ENCODE measurements at places on chromosomes 6 and 20. TPM values are rescaled to one million over a fixed set of nuclear protein-coding genes. Genes with fewer than 3 reads are reported as not detected.

DNA sequence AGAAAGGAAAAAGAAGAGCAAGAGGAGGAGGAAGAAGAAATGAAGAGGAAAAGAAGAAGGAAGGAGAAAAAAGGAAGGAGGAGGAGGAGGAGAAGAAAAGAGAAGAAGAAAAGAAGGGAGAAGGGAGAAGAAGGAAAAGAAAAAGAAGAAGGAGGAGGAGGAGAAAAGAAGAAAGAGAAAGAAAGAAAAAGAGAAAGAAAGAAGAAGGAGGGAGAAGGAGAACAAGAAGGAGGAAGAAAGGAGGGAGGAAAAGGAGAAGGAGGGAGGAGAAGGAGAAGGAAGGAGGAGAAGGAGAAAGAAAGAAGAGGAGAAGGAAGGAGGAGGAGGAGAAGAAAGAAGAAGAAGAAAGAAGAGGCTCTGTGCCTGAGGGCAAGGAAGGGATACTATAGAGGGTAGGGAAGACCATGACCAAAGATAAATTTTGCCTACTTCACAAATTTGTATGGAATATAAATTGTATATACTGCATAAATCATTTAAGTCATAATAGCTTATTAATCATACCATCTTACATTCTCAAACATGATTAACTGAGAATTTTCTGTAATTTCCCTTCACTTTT lies 55.7 kb downstream of the SESN1 start:
- no peak for DNase-seq

GRCh38 chr6:37134396-37135191 lies 35.4 kb upstream of the PIM1 start:
- DNase-seq = no peak

GRCh38 chr6:70846207-70846835 lies 110.5 kb downstream of the B3GAT2 start:
- DNase-seq = no peak

DNA sequence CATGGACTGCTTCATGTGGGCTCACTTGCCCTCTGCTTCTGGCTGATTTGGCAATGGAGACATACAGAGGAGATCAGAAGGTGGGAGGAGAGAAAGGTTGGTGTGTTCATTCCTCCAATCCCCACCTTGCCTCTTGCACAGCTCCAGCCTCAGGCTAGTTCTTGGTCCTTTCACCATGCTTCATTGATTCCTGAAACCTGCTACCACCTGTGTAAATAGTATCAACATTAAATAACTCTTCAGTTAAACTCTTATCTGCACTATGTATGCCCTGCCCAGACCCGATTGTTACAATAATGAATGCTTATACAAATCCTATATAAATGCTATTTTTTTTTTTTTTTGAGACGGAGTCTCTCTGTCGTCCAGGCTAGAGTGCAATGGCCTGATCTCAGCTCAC lies 174.5 kb downstream of the CD83 start:
- no peak for DNase-seq

ERVFRD-1 gene
- not detected for total RNA-seq

SOX18 gene
- 4.4 TPM for total RNA-seq

- DNase-seq = no peak
Observed at GRCh38 chr6:139858429-139858828, 484.0 kb upstream of the CITED2 start.

DNA sequence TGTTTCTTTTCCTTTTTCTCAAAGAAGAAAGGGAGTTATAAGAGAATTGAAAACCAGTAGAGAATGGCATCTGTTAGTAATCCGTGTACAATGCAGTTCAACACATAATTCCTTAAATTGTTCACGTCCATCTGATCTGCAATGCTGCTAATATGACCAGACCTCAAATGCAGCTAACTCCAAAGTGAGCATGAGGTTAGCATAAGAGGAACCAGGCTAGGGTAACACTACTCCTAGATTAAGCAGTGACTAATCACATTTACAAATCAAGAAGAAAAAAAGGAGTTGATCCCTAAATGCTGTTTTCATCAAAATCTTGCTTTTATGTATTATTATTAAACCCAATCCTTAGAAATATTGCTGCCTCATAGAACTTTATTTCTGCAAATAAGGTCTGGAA lies 432.7 kb upstream of the ARID1B start:
- no peak for DNase-seq

- no peak for DNase-seq
Observed at GRCh38 chr6:1695546-1696462, 86.1 kb downstream of the FOXC1 start.

SYNDIG1 gene
- total RNA-seq = 41.8 TPM

- DNase-seq = no peak
Observed at GRCh38 chr20:49858076-49858585, 45.5 kb downstream of the SLC9A8 start.

DNA sequence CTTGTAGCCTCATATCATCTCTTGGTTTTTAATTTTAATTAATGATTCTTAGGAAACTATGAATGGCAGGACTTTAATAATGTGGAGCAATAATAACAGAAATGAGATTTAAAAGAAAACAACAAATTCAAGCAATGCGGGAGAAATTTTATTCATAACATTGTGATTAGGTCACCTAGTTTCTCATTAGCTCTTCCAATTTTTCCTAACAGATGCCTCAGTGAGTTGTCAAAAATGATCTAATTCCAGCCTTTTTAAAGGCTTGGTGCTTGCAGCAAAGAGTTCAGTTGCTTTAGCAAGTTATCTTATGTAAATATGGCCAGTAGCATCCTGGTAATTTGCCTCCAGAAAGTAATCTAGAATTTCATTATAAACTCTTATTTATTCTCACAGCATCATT lies 20.4 kb downstream of the PDE7B start:
- DNase-seq = no peak

COL10A1 gene
- 2.5 TPM for total RNA-seq

PMEPA1 gene
- 38.9 TPM for total RNA-seq

GRCh38 chr6:7021301-7021700 lies 86.5 kb upstream of the RREB1 start:
- DNase-seq = no peak

DNA sequence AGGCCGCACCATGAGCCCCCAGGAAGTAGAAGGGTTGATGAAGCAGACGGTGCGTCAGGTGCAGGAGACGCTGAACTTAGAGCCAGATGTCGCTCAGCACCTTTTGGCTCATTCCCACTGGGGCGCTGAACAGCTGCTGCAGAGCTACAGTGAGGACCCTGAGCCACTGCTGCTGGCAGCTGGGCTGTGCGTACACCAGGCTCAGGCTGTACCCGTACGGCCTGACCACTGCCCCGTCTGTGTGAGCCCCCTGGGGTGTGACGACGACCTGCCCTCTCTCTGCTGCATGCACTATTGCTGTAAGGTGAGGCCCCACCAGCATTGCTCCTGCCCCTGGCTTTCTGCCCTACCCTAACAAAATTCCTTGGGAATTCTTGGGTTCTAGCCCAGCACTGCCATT lies 13.1 kb downstream of the DNPH1 start:
- no peak for DNase-seq

DNA sequence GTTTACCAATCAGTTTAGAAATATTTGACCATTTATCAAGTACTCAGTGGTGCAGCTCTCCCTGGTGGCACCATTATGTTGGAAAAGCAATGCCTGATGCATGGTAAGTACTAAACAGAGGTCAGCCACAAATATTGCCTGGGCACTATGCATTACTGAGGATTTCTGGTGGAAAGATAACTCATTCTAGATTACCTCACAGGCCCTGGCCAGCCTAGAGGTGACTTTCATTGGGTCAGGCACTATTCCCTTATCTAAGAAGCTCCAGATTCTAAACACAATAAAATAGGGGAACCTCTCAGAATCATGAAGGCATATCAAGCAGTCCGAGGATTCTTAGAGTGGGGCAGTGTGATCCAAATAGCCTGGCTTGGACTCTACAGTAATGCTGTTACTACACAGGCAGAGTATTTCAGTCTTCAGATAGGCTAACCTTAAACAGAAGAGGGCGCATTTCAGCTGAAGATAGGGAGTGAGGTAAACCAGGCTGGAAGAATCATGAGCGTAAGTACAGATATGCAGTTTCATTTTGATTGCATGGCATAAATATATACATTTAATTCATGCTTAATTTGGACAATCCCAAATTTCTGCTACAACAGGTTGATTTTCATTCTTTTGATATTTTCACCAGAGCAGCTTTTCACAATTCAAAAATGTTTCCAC lies 12.1 kb downstream of the LGSN start:
- no peak for DNase-seq

DNA sequence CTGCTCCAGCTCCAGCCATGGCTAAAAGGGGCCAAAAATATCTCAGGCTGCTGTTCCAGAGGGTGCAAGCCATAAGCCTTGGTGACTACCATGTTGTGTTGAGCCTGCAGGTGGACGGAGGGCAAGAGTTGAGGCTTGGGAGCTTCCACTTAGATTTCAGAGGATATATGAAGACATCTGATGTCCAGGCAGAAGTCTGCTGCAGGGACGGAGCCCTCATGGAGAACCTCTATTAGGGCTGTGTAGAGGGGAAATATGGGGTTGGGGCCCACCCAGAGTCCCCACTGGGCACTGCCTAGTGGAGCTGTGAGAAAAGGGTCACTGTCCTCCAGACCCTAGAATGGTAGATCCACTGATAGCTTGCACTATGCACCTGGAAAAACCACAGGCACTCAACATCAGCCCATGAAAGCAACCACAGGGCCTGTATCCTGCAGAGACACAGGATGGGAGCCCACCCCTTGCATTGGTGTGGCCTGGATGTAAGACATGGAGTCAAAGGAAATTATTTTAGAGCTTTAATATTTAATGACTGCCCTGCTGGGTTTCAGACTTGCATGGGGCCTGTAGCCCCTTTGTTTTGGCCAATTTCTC lies 70.5 kb downstream of the NINL start:
- DNase-seq = no peak

PNLDC1 gene
- 2.6 TPM for total RNA-seq

DNA sequence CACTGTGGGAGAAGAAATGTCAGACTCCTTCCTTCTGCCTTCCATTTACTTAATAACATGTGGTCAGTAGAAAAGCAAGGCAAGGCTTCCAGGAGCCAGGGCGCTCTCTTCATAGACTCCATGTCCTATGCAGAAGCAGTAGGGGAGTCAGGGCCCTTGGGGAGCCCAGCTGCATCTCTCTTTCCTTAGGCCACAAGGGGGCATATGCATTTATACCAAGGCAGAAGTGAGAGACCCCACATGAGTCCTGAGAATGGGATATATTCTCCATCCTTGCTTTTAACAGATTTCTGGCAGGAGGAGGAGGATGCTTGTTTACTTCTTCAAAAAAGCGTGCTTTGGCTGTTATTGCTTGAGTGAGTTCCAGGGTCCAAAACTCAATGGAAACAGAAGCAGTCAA lies 198.5 kb downstream of the HIVEP2 start:
- DNase-seq = no peak

SCRT2 gene
- 1.6 TPM for total RNA-seq

LPA gene
- 2.0 TPM for total RNA-seq

STMND1 gene
- total RNA-seq = not detected

- no peak for DNase-seq
Observed at GRCh38 chr6:39617026-39617425, 108.2 kb downstream of the KIF6 start.

LKAAEAR1 gene
- total RNA-seq = 5.2 TPM

SPEF1 gene
- 3.6 TPM for total RNA-seq

DNA sequence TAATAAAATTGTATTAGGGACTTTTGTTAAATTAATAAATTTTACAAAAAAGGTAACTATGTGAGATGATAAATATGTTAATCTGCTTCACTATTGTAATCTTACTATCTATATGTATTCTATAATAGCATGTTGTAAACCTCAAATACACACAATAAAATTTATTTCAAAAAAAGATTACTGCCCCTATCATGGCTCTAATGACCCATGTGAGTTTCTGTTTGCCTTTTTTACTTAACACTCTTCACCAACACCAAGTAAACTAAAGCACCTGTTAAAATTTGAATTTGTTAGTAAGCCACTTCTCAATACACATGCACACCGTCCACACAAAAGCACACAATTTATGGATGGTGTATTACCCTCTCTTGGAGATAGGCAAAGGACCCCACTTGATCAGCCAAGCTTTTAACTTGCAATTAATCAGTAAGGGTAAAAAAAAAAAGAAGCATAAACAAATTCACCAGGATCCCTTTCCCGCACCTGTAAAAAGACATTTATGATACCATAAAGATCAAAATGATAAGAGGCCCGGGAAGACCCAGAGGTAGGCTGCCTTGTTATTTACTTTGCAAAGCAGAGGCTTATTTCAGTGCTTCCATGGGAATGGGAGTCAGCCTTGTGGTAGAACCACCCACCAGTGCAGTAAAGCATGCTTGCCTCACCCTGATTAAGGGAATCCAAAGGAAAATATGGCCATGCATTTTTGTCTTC lies 28.6 kb upstream of the PKHD1 start:
- DNase-seq = no peak

TMEM30A gene
- 176 TPM for total RNA-seq

DNA sequence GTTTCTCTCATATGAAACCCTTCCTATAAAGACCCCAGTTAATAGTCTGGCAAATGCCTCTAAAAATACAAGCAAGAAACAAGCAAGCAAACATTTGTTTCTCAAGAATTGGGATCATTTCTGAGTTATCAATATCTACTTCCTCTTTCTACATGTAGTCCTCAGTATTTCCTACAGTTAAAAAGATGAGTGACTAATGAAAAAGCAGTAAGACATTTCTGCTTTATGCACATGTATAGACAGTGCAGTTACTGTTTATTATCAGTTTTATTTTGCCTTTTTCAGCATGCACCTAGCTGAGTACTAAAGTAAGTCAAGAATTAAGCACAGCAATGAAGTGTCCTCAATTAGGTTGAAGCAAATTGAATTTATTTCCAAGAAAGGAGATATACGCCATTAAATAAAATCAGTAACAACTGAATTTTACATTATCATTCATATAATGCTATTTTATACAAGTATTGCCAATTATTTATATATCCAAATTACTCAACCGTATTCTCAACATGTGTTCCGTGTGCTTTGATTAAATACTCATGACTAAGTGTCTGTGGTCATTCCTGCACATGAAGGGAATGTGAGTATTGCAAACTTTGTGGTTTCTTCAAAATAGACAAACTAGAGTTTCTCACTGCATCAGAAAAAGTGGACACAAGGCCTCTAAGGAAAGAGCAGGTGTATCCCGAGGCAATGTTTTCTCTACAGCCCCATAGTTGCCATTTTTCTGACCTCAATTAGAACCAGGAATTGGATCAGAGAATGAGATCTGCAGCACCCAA lies 159.3 kb upstream of the MARCKS start:
- DNase-seq = no peak

CLVS2 gene
- 72.9 TPM for total RNA-seq

DNA sequence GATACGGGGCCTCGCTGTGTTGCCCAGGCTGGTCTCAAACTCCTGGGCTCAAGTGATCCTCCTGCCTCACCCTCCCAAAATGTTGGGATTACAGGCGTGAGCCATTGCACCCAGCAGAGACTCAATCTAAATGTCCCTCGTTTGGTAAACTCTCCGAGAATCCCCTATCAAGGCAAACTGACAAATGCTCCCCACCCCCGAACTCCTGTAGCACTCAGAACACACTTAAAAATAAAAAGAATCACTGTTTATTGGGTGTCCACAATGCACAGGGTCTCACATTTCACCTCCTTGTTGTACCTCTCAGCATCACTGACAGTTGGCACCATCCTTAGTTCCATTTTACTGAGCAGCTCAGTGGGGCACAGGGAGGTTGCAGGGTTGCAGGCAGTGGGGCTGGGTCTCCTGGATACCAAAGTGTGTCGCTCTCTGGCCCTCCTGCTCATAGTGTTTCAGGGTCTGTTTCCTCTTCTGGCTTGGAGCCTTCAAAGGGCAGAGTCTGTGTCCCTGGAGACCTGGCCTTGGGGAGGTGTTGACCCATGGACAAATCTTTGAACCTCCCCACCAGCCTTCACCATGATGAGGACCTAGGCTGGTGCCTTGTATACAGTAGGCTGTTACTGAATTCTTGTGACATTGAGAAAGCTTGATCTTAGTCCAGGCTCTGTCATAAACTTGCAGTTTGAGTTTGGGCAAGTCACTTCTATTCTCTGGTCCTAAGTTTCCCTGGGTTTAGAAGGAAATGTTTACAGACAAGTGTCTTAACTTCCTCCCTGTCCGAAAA lies 8.5 kb upstream of the SRC start:
- DNase-seq = no peak
